ENCODE measurements at places on chromosomes 11 and 22. TPM values are rescaled to one million over a fixed set of nuclear protein-coding genes. Genes with fewer than 3 reads are reported as not detected.

Gene MUC15
- total RNA-seq = not detected

Gene COMMD9
- 33.6 TPM for total RNA-seq

Gene C11orf52
- total RNA-seq = not detected

Gene TMEM151A
- total RNA-seq = 0.11 TPM

Gene NXPE4
- not detected for total RNA-seq
